ENCODE measurements at places on chromosomes 12 and 14.
A peak's percentile ranks its signal among the peaks of the same experiment; 100 is the strongest.

DNA sequence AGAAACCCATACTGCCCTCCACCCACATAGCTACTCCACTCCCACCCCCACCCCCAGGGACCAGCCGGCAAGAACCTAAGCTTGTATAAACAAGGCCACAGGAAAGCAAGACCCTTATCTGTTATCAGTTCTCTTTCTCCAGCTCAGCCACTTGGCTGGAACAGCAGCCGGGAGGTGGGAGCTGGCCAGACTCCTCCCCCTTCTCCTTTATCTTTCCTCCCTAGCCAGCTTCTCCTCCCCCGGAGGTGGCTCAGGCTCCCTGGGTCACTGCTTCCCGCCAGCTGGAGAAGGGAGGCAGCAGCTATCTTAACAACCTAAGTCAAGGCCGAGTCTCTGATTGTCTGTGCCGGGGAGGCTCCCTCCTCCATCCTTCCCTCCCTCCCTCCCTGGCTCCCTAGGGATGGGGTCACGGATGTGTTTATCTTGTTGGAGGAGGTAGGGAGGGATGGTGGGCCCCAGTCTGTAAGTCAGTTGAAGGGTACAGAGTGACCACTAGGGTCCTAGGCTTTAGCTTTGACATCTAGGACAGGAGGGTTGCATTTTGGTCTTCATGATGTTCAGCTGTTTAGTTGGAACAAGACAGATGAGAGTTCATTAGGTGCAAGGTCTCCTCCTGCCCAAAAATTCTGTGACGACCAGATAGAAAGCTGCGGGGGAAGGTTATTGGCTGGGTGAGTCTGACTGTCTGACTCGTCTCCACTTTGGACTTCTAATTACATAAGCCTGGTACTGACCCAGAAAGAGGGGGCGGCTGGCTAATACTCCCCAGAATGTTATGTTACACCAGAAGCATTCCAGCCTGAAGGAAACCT lies 29.7 kb downstream of the ZFP36L1 start:
- no peak for DNase-seq

GRCh38 chr12:31279390-31279924 lies 46.5 kb downstream of the SINHCAF start:
- DNase-seq = no peak

GRCh38 chr12:122304924-122305323 lies 38.6 kb upstream of the VPS33A start:
- DNase-seq = no peak

- no peak for DNase-seq
Observed at GRCh38 chr14:93712838-93713724, 75.2 kb downstream of the PRIMA1 start.

DNA sequence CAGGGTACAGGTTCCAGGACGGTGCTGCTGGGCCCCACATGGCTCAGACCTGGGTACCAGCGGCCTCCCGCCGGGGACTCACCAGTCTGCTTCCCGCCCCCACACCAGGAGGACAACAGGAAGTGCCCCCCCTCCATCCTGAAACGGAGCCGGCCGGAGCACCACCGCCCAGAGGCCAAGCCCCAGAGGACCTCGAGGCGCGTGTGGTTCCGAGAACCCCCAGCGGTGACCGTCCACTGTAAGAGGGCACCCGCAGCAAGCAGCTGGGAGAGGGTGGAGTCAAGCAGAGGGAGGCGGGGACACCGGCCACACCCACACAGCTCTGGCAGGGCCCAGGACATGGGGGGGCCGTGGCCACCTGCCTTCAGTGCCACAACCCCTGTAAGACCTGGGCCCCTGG lies 8.1 kb downstream of the C14orf180 start:
- DNase-seq = no peak

GRCh38 chr12:116637589-116638150 lies 78.5 kb downstream of the MAP1LC3B2 start:
- no peak for DNase-seq

DNA sequence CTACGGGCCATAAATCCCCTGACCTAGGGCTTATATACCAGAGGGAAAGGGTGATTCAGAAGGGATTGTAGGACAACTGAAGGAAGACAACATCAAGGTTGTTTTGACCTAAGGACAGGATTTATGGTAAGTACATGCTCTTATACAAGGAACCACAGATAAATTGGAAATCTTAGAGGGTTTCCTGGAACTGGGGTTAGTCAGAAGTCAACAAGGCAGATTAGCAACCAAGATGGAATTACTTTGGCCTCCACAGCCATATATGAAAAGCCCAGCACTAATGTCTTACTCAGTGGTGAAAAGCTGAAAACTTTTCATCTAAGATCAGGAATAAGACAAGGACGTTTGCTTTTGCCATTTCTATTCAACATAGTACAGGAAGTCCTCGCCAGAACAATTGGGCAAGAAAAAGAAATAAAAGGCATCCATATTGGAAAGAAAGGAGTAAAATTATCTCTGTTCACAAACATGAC lies 5.4 kb downstream of the TMBIM4 start:
- DNase-seq = no peak

DNA sequence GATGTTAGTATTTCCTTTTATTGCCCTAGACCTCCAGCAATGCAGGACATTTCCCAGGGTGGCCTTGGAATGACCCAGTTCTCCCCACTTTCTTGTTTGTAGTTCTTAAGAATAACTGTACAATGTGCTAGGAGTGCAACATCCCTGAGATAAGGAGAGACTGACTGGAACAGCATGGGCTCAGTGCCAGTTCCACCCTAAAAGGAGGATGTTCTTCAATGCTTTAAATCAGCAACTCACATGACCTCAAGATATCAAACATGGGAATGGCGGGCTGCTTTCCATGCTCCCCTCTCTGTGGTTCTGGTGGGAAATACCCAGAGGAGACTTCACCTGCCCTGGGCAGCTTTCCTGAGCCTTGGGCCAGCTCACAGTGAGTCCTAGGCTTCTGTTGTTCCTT lies 766.9 kb upstream of the FBXO33 start:
- no peak for DNase-seq

- DNase-seq = no peak
Observed at GRCh38 chr12:76152181-76152807, 67.8 kb upstream of the NAP1L1 start.

- no peak for DNase-seq
Observed at GRCh38 chr12:117926391-117926899, 42.3 kb downstream of the KSR2 start.

DNA sequence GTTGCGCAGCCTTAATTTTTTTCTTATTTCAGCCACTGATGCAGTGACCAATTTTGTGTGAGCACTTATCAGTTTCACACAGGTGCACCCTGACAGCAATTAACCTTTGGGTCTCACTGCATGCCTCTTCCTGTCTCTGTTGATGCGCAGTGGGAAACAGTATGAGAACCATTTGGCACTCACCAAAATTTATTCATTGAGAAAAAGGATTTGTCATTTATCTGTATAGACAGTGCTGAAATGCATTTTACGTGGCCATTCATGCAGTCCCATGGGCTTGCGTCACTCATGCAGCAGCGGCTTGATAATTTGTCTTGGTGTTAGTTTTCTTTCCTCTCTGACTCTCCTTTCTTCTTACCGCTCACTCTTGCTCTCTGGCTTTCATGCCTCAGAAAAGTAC lies 157.5 kb downstream of the C12orf75 start:
- DNase-seq = no peak

GRCh38 chr12:119804011-119804641 lies 73.0 kb downstream of the CIT start:
- DNase-seq = no peak

DNA sequence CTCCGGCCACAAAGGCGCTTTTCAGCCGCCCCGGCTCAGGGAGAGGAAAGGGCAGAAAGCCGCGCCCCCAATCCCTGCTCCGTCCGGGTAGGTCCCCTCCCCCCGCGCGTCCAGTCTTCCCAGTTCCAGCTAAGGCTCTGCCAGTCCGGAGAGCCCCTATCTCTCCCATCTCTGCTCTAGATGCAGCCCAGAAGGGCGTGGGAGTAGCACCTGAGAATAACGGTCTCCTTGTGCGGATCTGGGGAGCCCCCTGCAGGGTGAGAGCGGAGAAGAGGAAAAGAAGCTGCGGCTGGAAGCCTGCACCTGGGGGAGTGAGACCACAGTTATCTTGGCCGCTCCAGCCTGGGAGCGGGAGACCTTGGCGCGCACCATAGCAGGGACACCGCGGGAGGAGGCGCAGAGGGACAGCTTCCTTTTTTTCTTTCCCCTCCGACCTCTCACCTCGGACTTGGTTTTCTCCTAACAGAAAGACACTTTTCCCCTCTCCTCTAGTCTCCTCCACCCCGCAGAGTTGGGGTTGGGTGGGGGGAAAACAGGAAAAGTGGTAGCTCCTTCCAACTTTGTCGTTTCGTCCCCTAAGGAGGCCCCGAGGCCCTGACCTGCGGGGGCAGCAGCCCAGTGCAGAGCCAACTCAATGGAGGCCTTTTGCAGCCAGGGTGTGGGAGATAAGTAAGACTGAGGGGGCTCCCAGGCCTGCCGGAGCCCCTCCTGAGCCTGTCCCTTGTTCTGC lies 2.4 kb downstream of the DHH start:
- DNase-seq = peak; percentile 77

- peak; percentile 13 for DNase-seq
Observed at GRCh38 chr12:92603741-92604432, 98.9 kb upstream of the PLEKHG7 start.

GRCh38 chr14:49218436-49219092 lies 367.6 kb downstream of the RPS29 start:
- no peak for DNase-seq

GRCh38 chr14:62665286-62665685 lies 380.0 kb downstream of the KCNH5 start:
- no peak for DNase-seq

DNA sequence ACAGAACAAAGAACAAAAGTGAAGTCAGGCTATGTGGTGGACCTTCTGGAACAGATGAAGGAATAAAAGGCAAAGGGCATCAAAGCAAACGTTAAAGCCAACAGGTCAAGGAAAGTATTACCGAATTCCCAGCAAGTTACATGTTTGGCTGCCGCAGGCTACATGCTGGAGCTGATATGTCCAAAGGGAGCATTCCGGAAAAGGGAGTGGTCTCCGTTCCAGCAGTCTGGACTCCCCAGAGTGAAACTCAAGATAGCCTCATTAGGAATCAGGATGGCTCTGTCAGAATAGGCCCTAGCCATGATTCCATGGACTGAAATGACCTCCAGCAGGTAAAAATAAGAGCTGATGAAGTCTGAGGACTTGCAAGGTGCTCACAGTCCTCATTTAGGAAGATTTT lies 379.8 kb upstream of the PRICKLE1 start:
- no peak for DNase-seq

GRCh38 chr14:62031504-62031903 lies 269.3 kb downstream of the SNAPC1 start:
- DNase-seq = no peak

- DNase-seq = no peak
Observed at GRCh38 chr12:89975574-89975973, 266.9 kb upstream of the ATP2B1 start.

- DNase-seq = no peak
Observed at GRCh38 chr12:58342736-58343135, 401.4 kb downstream of the ATP23 start.

GRCh38 chr12:69425417-69425816 lies 44.8 kb upstream of the FRS2 start:
- DNase-seq = no peak

DNA sequence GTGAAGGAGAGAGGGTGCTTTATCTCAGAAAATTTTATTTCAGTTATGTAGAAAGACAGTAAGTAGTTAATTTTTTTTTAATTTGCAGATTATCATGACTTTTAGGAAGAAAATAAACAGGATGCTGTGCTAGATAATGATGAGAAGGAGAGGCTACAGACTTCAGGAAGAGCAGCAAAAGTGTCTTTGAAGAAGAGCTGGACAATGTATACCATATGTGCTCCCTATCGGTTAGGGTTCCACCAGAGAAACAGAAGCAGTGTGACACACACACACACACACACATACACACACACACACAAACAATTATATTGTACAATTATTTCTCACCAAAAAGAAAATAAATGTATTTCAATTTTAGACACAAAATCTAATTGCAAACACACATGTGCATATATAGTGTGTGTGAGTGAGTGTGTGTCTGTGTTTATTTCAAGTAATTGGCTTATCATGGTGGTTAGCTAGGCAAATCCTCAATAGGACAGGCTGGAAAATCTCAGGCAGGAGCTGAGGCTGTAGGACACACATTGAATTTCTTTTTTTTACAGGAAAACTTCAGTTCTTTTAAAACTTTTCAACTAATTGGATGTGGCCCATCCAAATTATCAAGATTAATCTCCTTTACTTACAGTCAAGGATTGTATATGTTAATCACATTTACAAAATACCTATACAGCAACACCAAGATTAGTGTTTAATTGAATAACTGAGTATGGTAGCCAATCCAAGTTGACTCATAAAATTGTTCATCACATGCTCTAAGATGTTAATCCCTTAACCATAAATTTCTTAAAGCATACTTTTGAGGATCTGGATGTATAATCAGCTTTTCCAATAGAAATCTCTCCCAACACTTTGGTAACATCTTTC lies 235.8 kb upstream of the DCN start:
- no peak for DNase-seq

DNA sequence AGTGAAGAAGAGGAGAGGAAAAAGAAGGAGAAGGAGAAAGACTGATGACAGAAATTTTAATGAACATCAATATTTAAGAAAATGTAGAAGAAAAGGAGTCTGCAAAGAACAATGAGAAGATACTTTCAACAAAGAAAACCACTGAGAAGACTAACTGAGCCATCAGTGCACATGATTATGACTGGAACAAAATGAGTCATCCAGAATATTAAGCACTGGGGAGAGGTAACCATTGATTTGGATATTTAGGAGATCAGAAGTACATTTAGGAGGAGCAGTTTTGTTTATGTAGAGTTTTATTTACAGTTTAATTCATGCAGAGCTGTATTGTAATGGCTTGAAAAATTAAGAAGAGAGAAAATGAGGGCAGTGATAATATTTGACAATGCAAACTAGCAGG lies 159.1 kb downstream of the C12orf50 start:
- DNase-seq = no peak

DNA sequence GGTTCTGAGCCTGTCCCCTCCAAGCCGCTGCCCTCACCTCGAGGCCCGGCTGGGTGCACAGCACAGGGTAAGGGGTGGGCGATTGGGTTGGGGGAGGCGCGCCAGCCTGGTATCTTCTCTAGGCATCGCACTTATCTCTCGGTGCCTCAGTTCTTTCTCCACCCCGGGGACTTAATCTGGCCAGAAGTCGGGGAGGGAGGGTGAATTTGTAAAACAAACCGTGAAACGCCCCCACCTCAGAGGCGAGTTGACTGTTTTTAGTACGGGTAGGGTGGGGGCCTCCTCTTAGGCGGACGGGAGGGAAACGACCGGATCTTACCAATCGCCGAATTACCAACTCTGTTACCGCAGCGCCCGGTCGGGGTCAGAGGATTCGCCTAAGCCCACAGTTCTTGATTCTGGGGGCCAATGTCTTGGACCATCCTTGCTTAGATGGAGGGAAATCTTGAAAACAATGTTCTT lies 1.4 kb upstream of the TBX3 start:
- no peak for DNase-seq

- DNase-seq = no peak
Observed at GRCh38 chr12:127823801-127824200, 443.2 kb upstream of the TMEM132C start.

- no peak for DNase-seq
Observed at GRCh38 chr12:14962153-14962539, 745 bp upstream of the ARHGDIB start.

- DNase-seq = no peak
Observed at GRCh38 chr12:122097927-122098756, 19.6 kb downstream of the MLXIP start.

GRCh38 chr12:26489908-26490307 lies 294.5 kb downstream of the SSPN start:
- DNase-seq = no peak
